ENCODE measurements at places on chromosomes 4 and X.

GRCh38 chr4:184284336-184284690, 66.6 kb upstream of the ENPP6 start:
- DNase-seq = no peak

- no peak for DNase-seq
Observed at GRCh38 chrX:156003486-156004185, 6.1 kb downstream of the IL9R start.

- no peak for DNase-seq
Observed at GRCh38 chr4:40723728-40724127, 26.0 kb upstream of the NSUN7 start.

DNA sequence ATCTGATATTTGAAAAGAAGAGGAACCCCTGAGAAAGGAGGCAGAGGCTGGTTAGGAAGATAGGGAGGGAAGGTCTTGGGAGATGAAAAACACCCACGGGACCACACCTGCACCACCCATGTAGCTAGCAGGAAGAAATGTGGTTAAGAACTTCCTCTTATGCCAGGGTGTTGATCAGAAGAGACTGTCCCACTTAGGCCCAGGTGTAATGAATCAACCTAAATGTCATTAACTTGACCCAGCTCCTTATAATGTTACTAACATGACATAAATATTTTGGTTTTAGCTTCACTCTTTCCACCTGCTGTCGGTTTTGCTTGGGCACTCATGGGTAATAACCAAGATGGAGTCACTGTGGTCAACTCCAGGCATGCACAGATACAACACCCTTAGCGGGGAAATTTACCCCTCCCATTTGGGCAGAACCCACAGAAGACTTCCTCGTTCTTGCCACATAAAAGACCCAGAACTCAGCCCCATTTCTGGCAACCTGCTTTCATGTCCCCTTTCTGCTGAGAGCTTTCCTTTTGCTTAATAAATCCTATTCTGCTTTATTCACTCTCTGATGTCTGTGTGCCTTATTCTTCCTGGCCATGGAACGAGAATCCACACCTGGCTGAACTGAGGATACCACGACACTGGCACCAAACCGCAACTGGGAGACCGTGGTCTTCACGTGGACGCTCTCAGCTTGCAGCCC, 46.8 kb downstream of the ZNF141 start:
- DNase-seq = no peak

DNA sequence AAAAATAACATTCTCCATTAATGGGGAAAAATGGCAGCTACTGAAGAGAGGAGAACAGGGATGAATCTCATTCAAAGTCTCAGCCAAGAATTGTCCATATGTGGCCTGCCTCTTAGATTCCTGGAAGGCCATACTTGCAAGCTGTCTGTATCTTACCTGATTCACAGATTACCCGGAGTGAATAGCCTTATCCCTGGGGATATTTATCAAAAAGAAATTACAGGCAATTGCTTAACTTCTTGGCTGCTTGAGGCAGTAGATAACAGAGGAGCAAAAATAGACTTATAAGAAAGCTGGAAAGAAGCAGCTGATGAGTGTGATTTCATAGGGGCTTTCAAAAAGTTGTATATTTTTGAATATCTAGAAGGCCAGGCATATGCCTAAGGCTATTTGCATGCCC, 68.8 kb upstream of the PPP1R2C start:
- no peak for DNase-seq

DNA sequence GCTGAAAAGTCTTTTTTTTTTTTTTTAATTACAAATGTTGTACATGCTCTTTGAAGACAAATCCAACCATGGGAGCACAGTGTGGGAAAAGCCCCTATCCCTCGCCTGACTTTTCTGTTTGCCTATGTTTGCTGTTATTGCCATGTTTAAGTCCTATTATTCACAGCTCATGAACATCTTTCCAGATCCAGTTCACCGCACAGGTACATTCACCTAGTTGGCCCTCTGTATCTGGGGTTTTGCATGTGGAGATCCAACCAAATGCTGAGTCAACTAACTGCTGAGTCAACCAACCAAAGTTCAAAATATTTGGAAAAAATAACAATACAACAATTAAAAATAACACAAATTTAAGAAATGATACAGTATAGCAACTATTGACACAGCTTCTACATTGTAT, 100.1 kb upstream of the CLNK start:
- DNase-seq = no peak

DNA sequence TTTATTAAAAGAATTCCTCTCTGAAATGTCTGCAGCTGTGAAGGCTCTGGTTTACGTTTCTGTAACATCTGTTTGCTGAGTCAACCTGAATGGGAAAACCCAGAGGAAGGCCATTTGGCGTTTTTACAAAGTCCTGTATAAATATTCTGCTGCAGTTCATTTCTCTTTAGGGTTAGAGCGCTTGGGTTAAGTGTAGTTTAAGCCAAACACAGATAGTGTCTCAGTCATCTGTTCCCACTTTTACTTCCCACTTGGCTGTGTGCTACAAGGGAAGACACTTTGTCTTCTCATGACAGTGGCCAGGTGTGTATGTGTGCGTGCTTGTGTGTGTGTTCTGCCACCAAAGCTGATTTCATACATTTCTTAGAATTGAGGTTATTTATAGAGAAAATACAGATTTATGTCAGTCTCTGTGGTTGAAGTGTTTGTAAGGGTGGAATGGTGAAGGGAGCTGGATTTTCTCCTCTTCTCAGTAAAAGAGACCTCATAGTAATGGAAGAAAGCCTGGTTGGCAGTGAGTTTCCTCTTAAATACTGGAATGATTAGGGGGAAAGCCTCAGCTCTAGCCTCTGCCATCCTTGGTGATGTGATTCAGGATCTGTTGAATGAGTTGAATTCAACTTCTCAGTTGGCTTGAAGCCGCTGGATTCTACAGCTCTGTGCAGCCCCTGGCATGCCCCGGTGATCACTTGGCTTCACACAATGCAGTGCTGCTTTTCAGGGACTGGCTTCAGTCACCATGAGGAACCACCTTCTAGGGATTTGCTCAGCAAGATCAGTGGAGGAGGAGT, 50.6 kb downstream of the JADE1 start:
- no peak for DNase-seq

GRCh38 chr4:168593399-168593798, 96.5 kb downstream of the PALLD start:
- DNase-seq = no peak

DNA sequence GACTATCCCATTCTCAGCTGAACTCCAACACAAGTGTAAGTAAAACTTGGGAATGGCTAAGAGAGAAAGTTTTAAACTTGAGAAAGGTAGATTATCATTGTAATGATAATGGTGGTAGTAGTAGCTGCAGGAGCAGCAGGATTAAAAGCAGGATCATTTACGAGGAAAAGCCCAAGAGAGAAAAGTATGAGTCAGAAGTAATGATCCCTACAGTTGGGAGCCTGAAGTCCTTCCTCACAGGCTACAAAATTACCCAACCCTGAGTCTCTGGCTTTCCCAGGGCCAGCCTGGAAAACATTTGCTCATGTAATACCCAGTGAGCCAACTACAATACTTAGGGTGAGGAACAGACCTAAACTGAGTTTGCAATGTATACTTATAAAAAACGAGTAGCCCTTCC, 4.4 kb upstream of the PRDM8 start:
- DNase-seq = no peak

DNA sequence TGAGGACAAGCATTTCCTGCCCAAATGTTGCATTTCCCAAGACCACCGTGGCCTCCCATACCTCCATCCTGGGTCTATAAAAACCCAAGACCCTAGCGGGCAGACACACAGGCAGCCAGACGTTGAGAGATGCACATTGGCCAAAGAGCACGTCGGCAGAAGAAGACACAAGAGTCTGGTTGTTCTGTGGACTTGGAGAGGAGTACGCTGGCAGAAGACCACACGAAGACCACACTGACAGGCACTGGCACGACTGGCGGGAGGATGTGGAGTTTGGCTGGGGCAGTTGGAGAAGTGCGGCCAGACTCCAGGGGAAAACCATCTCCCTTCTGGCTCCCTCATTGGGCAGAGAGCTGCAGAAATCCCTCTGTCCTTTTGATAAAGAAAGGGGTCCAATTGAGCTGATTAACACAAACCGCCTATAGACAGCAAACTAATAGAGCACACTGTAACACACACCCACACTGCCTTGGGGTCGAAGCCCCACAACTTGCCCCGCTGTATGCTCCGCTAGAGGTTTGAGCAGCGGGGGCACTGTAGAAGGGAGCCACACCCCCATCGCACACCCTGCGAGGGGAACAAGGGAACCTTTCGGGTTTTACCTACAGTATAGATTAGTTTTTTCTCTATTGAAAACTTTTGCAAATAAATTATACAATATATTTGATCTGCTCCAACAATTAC, 376.7 kb upstream of the KLHL4 start:
- DNase-seq = no peak

DNA sequence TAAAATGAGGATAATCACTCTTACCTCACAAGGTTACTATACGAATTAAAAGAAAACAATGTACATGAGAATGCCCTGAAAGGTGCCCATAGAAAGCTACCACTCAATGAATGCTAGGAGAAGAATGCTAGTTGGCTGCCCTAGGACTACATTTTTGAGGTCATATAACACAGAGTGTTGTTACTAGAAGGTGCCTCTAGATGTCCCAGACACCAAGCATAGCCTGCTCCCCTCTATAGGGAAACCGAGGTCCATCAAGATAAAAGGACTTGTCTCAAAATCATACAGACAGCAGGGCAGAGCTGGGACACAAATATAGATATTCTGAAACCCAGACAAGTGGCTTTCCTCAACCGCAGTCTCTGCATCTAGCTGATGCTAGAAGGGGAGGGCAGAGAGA, 147.0 kb upstream of the ARHGEF9 start:
- no peak for DNase-seq

- no peak for DNase-seq
Observed at GRCh38 chr4:2820216-2820982, 23.2 kb upstream of the ADD1 start.

- DNase-seq = no peak
Observed at GRCh38 chrX:1451251-1451660, 1.5 kb downstream of the ASMTL start.

GRCh38 chrX:94123062-94123461, 449.1 kb downstream of the FAM133A start:
- no peak for DNase-seq

GRCh38 chrX:1475881-1476280, 23.2 kb upstream of the ASMTL start:
- no peak for DNase-seq

DNA sequence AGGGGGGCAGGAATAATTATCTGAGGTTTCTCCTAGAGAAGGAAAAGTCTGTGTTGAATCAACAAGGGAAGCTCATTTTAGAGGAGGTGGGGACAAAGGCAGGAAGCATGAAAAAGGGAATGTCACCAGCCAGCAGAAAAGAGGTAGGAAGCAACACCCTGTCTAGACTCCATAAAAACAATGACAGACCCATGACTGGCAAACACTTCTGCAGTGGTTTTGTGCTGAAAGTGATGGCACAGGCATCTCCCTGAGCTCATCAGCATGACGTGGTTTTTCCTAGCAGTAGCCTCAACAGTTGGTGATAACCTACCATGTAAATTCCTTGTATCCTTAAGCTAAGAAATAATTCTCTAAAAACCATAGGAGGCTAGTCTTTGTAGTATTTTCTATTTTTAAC, 110.7 kb upstream of the GALNT7 start:
- no peak for DNase-seq

- DNase-seq = no peak
Observed at GRCh38 chr4:172986114-172986513, 182.5 kb upstream of the GALNT7 start.

DNA sequence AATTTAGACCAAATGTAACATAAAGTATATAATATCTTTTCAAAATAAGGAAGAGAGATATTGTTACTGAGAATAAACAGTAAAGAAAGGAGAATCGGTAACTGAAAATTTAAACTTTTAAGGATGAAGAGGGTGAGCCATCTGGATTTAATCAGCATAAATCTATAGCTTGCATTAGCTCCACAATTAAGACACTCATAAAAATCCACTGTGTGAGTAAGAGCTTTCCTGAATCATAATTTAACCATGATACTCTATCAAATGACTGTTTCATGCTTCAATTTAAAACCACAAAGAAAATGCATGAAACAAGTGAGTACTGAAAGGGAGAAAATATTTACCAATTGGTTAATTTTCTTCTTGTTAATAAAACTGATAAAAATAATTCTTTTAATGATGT, 951.5 kb upstream of the SLIT2 start:
- no peak for DNase-seq
